ENCODE measurements at places on chromosomes 2 and 18. TPM values are rescaled to one million over a fixed set of nuclear protein-coding genes. Genes with fewer than 3 reads are reported as not detected.

DNA sequence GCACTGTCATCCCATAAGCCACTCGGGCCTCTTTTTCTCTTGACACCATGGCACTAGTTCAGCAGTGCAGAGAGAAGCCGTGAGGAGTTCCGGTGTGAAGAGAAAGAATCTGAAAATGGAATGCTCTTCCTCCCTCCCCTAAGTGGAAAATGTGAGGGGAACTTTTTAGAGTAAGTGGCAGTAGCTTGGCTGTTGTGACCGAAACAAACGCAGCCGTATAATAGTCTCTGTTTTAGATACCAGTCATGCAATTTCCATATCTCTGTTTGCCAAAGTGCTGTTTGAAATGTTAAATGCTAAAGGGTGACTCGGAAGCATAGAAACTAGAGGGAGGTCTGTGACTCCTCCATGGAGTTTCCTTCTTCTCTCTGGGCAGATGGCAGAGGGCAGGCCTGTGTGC, 122.9 kb downstream of the MTCL1 start:
- H3K27me3 ChIP-seq, result peaks cover 2% of the 10 kb centered on the region
- H3K36me3 ChIP-seq, result no peaks in the 10 kb centered on the region
- no peak overlapping the region for H3K27ac ChIP-seq
- no peaks in the 10 kb centered on the region for H3K4me1 ChIP-seq
- H3K4me3 ChIP-seq, result no peak overlapping the region

DNA sequence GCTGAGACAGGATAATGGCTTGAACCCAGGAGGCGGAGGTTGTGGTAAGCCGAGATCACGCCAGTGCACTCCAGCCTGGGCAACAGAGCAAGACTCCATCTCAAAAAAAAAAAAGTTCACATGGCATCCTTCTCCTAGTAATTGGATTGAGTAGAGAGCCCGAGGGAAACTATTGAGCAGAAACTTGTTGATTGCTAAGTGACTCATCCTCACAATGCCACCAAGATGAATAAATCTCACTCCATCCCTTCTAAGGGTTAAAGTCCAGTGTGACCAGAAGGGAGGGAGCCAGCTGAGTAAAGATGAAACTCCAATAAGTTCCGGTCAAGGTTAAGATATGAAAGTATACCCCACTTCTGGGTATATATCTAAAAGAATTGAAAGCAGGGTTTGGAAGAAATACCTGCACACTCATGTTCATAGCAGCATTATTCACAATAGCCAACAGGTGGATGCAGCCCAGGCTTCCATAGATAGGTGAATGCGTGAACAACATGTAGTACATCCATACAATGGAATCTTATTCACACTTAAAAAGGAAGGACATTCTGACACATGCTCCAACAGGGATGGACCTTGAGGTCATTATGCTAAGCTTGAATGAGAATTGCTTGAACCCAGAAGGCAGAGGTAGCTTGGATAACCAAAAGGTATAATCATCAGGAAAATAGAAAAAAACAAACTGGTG, 13.0 kb upstream of the FHL2 start:
- H3K27ac ChIP-seq, result no peak overlapping the region
- H3K27me3 ChIP-seq, result peaks cover 33% of the 10 kb centered on the region
- no peak for DNase-seq
- no peaks in the 10 kb centered on the region for H3K4me1 ChIP-seq
- no peak overlapping the region for H3K4me3 ChIP-seq

DNA sequence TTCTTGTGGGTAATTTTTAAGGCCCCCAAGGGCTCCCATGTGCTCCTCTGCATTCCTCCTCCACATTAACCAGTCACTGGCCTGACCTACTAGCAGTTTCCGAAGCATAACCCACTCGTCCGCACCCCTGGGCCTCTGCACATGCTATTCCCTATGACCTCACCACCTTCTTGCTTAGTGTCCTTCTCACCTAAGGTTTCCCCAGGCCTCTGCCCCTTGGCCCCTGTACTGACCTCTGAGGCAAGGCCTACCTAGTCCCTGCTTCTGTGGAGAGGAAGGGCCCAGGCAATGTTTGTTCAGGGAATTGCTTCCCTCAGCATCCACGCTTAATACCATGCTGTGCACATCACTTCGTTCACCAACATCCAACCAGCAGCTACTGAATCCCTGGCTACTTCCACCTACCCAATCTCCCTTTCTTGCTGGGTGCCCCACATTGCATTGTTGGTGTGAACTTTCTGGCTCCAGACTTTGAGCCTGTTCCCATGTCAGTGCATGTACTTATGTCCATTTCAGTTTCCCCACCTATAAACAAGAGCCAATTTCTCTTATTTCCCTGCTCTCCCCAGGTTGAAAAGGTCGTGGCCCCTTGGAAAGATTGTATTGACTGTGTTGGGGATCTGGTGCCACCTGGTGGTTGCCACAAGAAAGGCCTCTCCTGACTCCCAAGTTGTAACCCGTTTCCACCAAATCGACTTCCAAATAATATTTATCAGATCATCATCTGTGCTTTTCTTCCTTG, 19.2 kb upstream of the TMEM177 start:
- H3K27me3 ChIP-seq, result peaks cover 15% of the 10 kb centered on the region
- no peak overlapping the region for H3K4me3 ChIP-seq
- DNase-seq, result peak; percentile 44
- no peak overlapping the region for H3K27ac ChIP-seq
- H3K4me1 ChIP-seq, result peaks cover 15% of the 10 kb centered on the region
- H3K36me3 ChIP-seq, result peaks cover 2% of the 10 kb centered on the region

GRCh38 chr18:76231402-76231801, 263.6 kb downstream of the ZNF516 start:
- no peaks in the 10 kb centered on the region for H3K4me1 ChIP-seq
- no peaks in the 10 kb centered on the region for H3K27me3 ChIP-seq
- no peak overlapping the region for H3K4me3 ChIP-seq
- DNase-seq, result no peak
- H3K27ac ChIP-seq, result no peak overlapping the region

- H3K36me3 ChIP-seq, result no peaks in the 10 kb centered on the region
- no peak overlapping the region for H3K27ac ChIP-seq
- DNase-seq, result no peak
- no peaks in the 10 kb centered on the region for H3K4me1 ChIP-seq
- no peaks in the 10 kb centered on the region for H3K27me3 ChIP-seq
- H3K4me3 ChIP-seq, result no peak overlapping the region
Measured at GRCh38 chr2:99101697-99102096, 39.8 kb upstream of the C2orf15 start.

GRCh38 chr2:148528356-148529064, 116.0 kb upstream of the EPC2 start:
- peak overlapping the region; percentile 50 for H3K27ac ChIP-seq
- H3K4me3 ChIP-seq, result peak overlapping the region; percentile 49
- no peak for DNase-seq
- no peaks in the 10 kb centered on the region for H3K27me3 ChIP-seq

- H3K4me1 ChIP-seq, result no peaks in the 10 kb centered on the region
- no peaks in the 10 kb centered on the region for H3K27me3 ChIP-seq
- H3K4me3 ChIP-seq, result no peak overlapping the region
Measured at GRCh38 chr18:70998490-70998889, 709.6 kb downstream of the SOCS6 start.

- H3K27ac ChIP-seq, result no peak overlapping the region
- no peaks in the 10 kb centered on the region for H3K36me3 ChIP-seq
- H3K4me3 ChIP-seq, result no peak overlapping the region
- no peaks in the 10 kb centered on the region for H3K4me1 ChIP-seq
- no peaks in the 10 kb centered on the region for H3K27me3 ChIP-seq
Measured at GRCh38 chr2:67616749-67617148, 219.6 kb downstream of the ETAA1 start.

DNA sequence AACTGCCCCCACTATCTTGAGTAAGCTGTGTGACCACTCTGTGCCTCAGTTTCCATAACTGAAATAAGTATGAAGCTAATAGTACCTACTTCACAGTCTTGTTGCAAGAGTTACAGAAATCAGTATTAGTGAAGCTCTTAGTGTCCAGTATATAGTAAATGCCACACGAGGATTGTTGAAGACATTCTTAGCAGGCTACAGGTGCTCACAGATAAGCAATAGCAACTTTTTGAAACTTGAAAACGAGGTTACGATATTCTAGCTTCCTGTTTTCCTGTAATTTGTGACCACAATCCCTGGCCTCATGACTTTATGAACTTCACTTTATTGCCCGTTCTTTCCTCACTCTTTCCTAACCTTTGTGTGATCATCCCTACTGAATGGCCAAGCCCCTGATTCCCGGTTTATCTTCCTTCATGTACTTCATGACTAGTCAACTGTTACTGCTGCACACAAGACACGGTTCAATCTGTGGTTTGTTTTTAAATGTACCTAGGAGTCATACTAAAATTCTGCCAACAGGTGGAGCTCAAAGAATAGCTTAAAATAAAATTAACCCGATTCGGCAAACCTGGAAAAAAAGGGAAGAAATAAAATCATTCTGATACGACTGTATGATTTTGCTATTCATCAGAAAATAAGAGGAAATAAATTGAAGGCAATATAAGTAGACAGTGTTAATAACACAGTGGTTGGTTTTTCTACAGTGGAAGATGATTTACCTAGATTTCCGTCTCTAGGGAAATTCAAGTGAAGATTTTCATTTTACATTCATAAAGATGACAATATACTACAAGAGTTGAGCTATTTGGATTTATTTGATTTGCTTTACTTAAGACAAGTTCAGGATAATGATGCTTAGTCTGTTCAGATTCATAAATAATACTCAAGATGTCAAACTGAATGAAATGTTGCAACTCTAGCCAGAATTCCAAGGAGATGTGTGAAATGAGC, 38.1 kb upstream of the STAT1 start:
- peaks cover 28% of the 10 kb centered on the region for H3K4me1 ChIP-seq
- no peak overlapping the region for H3K27ac ChIP-seq
- H3K4me3 ChIP-seq, result no peak overlapping the region
- H3K27me3 ChIP-seq, result no peaks in the 10 kb centered on the region

- H3K27me3 ChIP-seq, result peaks cover 4% of the 10 kb centered on the region
- no peaks in the 10 kb centered on the region for H3K36me3 ChIP-seq
- H3K4me3 ChIP-seq, result no peak overlapping the region
- H3K4me1 ChIP-seq, result no peaks in the 10 kb centered on the region
- DNase-seq, result no peak
Measured at GRCh38 chr18:58097121-58097906, 53.3 kb downstream of the NEDD4L start.

- peaks cover 2% of the 10 kb centered on the region for H3K27me3 ChIP-seq
- no peak overlapping the region for H3K4me3 ChIP-seq
- H3K27ac ChIP-seq, result no peak overlapping the region
- no peaks in the 10 kb centered on the region for H3K36me3 ChIP-seq
Measured at GRCh38 chr2:156189143-156189542, 143.4 kb downstream of the NR4A2 start.

GRCh38 chr2:236932831-236933361, 152.8 kb upstream of the COPS8 start:
- H3K4me3 ChIP-seq, result no peak overlapping the region
- peaks cover 13% of the 10 kb centered on the region for H3K27me3 ChIP-seq
- no peaks in the 10 kb centered on the region for H3K4me1 ChIP-seq

DNA sequence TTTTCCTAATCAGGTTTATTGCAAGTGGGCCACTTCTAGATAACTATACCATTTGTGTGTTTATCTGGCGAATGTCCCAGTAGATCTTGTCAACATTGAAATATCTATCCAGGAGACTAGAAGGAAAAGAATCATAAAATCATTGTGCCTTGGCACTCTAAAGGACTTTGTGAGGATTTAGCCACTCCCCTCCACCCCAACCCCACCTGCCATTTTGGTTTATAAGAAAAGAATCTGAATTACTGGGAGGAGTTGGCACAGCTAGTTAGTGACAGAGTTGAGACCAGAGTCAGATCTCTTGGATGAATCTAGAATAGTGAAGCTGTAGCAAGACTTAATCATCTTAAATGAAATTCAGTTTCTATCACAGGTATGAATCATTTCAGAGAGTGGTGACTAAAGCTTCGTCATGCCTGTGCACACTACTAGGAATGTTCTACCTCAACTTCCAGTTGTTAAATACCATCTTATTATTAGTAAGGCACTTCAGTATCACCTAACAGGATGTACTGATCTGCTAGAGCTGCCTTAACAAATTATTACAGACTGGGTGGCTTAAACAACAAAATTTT, 212.7 kb upstream of the SLC14A2 start:
- H3K27ac ChIP-seq, result no peak overlapping the region
- no peak overlapping the region for H3K4me3 ChIP-seq
- no peaks in the 10 kb centered on the region for H3K4me1 ChIP-seq
- H3K27me3 ChIP-seq, result peaks cover 2% of the 10 kb centered on the region

- H3K36me3 ChIP-seq, result no peaks in the 10 kb centered on the region
- H3K27ac ChIP-seq, result no peak overlapping the region
- DNase-seq, result no peak
- peaks cover 11% of the 10 kb centered on the region for H3K27me3 ChIP-seq
- H3K4me1 ChIP-seq, result peaks cover 20% of the 10 kb centered on the region
Measured at GRCh38 chr2:235046589-235046988, 94.8 kb downstream of the SH3BP4 start.

DNA sequence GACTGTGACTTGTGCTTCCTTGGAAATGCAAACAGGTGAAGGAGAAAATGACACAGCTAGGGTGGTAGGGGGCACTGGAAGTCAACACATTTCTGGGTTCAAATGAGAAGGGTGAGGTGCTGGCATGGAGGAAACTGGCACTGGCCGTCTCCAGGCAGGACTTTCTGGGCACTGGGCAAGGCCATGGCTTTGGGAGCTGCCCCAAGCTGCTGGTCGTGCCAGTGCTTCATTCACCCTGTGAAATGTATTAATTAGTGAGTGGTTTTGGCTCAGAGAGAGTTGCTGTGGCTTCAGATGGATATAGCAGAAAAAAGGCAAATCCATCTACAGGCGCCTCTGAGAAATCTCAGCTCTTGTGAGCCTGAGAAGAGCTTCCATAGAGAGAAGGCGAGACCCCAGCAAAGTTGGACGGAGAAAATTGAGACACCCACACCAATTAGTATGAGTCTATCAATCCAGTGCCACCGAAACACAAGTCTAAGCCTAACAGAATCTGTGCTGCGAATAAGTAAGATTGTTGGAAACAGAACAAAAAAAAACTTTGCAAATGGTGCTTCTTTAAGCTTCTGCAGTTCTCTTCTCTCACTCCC, 202.1 kb upstream of the TNP1 start:
- DNase-seq, result no peak
- H3K27me3 ChIP-seq, result peaks cover 3% of the 10 kb centered on the region
- no peaks in the 10 kb centered on the region for H3K4me1 ChIP-seq
- no peak overlapping the region for H3K27ac ChIP-seq

- peaks cover 20% of the 10 kb centered on the region for H3K36me3 ChIP-seq
- H3K27me3 ChIP-seq, result no peaks in the 10 kb centered on the region
- peak overlapping the region; percentile 91 for H3K4me3 ChIP-seq
- DNase-seq, result peak; percentile 52
Measured at GRCh38 chr2:28751956-28752630, 463 bp downstream of the PPP1CB start.

GRCh38 chr2:65320042-65320725, 92.6 kb downstream of the ACTR2 start:
- no peaks in the 10 kb centered on the region for H3K27me3 ChIP-seq
- H3K27ac ChIP-seq, result peak overlapping the region; percentile 90

DNA sequence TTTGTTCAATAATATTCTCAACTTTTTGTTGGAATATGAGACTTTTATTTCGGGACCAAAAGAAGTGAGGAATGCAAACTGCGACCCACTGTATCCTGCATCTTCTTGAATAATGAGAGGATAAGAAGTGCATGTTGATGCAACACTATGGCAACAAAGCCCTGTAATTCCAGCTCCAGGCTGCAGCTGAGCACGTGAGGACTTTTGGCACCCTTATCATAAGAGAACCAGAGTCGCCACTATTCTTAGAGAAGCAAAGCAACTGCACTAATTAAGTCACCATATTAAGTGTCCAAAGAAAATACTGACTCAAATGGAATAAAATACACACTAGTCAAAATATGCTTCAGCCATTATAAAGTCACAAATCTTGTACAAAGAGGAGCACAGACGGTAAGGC, 65.8 kb downstream of the FAM210A start:
- H3K27me3 ChIP-seq, result no peaks in the 10 kb centered on the region
- DNase-seq, result no peak
- no peaks in the 10 kb centered on the region for H3K4me1 ChIP-seq
- no peak overlapping the region for H3K27ac ChIP-seq

Gene B3GNT7
- total RNA-seq, result 0.15 TPM

Gene FAM237A
- total RNA-seq, result not detected

Gene KLHL41
- total RNA-seq, result not detected

Gene CDK15
- not detected for total RNA-seq

Measured in activated CD4-positive, alpha-beta memory T cell treated with anti-CD3 and anti-CD28 coated beads, Interleukin-2, amount 10 ng/mL, durations not matched to agents 7 days and 5 days (primary cell).